ENCODE measurements at places on chromosomes 7 and 10. TPM values are rescaled to one million over a fixed set of nuclear protein-coding genes. Genes with fewer than 3 reads are reported as not detected.

GIMAP2 gene
- polyA plus RNA-seq = 7.0 TPM

CAMK2B gene
- polyA plus RNA-seq = 2.9 TPM

DGKB gene
- 3.3 TPM for polyA plus RNA-seq

TFPI2 gene
- 9.0 TPM for polyA plus RNA-seq

ANXA8 gene
- 0.24 TPM for polyA plus RNA-seq

ADAM22 gene
- 14.0 TPM for polyA plus RNA-seq

CCDC146 gene
- polyA plus RNA-seq = 17.7 TPM

SFMBT2 gene
- 6.2 TPM for polyA plus RNA-seq

FAM241B gene
- 11.4 TPM for polyA plus RNA-seq

UBTD1 gene
- polyA plus RNA-seq = 12.5 TPM

GBX1 gene
- 0.28 TPM for polyA plus RNA-seq

UNCX gene
- polyA plus RNA-seq = 7.5 TPM

BTAF1 gene
- polyA plus RNA-seq = 52.4 TPM

SNX10 gene
- 14.5 TPM for polyA plus RNA-seq

OR2A5 gene
- polyA plus RNA-seq = 0.36 TPM

THSD7A gene
- 82.9 TPM for polyA plus RNA-seq

SPAM1 gene
- not detected for polyA plus RNA-seq

FOXI2 gene
- polyA plus RNA-seq = 1.2 TPM

ATOH7 gene
- polyA plus RNA-seq = 1.4 TPM

ZCCHC24 gene
- 25.5 TPM for polyA plus RNA-seq

Measured in renal pelvis (tissue), 12 donors.